Non-pigmented ciliary epithelial cell (primary cell): ENCODE measurements at places on chromosomes 5 and 9.

- no peak for DNase-seq
Observed at GRCh38 chr5:41789434-41789833, 80.8 kb downstream of the OXCT1 start.

DNA sequence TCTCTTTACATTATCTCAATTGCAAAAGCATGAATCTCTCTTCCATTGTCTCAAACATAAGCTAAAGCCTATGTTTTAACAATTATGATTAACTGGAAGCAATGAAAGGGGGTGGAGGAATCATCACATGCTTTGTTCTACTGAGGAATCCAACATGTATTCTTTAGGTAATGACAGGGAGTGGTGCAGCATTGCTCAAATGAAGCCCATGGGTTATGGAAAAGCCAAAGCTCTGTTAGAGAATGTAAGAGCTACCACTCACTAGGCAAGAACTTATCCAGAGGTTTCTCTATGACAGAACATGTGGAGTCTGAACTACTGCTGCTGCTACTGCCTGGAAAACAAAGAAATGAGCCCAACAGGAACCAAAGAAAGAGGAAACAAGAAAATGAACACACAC, 28.7 kb downstream of the KIF3A start:
- no peak for DNase-seq

GRCh38 chr5:74173241-74173640, 467.3 kb downstream of the ENC1 start:
- DNase-seq: no peak

DNA sequence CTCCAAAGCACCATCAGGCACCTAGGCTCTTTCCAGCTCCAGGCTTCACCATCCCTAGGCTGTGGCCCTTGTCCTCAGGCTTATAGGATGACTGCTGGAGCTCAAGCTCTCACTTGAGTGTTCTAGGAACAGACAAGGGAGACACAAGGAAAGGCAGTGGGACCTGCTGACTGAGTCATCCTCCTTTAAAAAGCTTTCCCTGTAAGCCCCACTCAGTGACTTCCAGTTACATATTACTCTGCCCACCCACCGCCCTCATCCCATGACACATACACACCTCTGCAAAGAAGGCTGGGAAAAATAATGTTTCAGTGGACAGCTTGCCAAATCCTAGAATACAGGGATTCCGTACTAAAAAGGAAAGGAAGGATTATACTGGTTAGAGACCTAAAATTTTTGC, 154.2 kb upstream of the ZNF366 start:
- peak; percentile 27 for DNase-seq

DNA sequence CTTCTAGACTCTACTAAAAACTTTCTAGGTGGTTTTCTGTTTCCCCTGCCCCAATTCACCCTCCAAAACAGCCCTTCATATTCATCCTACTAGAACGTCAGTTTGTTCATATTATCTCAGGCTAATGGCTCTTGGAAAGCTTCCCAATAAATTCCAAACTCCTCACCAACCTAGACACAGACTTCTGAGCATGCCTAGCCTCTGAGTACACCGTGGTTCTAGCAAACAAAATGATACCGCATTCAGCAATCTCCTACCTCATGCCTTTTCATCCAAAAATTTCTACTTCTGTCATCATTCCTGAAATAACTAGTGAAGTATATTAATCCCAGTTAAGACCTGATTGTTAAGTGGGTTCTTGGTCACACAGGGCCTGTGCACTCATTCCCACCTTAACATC, 46.5 kb upstream of the NR5A1 start:
- DNase-seq: peak; percentile 83
